ENCODE measurements at places on chromosomes 12 and 14.

DNA sequence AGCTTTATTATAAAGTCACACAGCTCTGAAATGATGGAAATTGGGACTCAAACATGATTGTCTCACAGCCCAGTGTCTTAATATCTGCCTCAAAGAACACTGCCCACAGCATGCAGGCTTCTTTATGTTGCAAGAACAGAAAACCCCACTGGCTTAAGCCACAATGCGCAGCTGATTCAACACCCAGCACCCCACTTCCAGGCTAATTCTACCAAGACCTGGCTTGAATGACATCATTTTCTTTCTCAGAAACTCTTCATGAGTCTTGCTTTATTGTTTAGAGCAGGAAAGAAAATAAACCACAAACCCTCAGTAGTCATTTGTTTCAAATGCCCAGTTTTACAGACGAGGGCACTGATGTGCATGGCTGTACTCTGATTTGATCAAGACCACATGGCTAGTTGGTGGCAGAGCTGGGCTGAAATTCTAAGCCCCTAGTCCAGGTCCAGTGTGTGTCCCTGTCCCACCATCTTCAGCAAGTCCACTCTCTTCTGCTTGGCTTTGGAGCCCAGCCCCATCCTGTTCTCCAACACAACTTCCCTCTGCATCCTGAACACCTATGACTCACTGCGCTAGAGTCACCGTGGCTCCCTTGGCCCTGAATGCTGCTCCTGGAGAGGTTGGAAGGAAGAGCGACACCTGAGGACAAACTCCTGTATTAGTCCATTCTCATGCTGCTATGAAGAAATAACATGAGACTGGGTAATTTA lies 50.3 kb upstream of the SRSF5 start:
- DNase-seq = peak; percentile 53

- peak; percentile 11 for DNase-seq
Observed at GRCh38 chr14:89215114-89215513, 201.9 kb downstream of the FOXN3 start.

DNA sequence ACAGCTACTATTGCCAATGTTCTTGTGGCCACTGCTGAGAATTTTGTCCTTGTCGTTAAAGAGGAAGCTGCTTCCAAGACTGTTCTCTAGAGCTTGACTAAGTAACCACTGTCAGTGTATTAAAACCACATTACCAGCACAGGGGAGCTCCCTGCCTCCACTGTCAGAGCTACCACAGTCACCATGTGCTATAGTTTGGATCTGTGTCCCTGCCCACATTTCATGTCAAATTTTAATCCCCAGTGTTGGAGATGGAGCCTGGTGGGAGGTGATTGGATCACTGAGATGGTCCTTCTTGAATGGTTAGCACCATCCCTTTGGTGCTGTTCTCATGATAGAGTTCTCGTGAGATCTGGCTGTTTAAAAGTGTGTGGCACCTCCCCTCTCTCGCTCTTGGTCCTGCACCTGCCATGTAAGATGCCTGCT lies 23.2 kb upstream of the RAP1B start:
- no peak for DNase-seq

GRCh38 chr12:53825246-53826081 lies 73.7 kb upstream of the CISTR start:
- peak; percentile 98 for DNase-seq

- peak; percentile 97 for DNase-seq
Observed at GRCh38 chr12:110546339-110546738, 36.8 kb downstream of the PPTC7 start.

DNA sequence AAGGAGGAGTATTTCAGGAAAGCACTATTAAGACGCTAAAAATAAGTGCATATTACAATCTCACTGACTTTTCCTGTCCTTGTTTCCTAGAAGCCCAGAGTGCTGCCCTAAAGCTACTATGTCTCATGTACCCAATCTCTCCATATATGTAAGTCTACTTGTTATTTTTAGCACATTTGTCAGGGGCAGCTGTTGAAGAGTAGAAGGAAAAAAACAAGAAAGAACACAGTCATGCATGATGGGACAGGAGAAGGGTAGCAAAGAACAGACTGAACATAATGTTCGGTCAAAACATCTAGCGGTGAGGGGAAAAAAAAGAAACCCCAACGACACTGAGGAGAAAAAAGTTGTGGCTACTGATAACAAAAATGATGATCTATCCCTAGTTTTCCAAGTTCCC lies 14.3 kb downstream of the YBX3 start:
- DNase-seq = no peak

- DNase-seq = no peak
Observed at GRCh38 chr12:92539976-92540781, 162.6 kb upstream of the PLEKHG7 start.

GRCh38 chr14:76687611-76688382 lies 73.5 kb upstream of the VASH1 start:
- no peak for DNase-seq

DNA sequence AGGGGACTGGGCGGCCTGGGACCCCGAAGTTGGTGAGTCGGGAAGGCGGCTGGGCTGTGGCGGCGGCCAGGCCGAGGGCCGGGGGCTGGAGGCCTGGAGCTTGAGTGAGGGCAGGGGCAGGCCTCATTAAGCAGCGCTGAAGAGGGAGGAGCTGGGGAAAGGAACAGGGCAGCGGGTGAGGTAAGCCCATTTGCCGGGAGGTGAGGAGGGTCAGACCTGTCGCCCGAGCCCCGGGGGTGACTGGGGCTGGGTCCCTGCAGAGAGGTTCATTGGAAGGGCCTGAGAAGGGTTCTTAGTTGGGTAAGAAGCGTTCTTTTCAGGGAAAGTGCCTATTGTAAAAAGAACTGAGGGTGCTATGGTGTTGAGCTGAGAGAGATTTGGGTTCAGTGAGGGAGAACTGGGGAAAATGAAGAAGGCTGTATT lies 441 bp downstream of the RAB5B start:
- DNase-seq = peak; percentile 40

DNA sequence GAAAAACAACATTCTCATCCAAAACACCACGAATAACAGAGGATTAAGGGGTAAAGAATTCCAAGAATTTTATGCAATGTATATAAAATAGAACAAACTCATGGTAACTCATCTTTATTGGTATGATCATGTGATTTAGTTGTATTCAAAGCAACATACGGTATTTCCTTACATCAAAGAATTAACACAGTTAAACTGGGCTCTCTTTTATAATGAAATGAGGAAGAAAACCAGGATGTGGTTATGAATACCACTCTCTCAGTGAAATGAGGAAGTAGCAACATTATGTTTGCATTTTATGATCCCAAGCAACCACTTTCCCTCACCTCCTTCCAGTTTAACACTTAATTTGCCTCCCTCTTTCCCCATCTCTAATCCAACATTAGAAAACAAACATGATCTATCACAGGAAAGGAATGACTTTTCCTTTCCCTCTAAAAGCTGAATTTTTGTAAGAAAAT lies 22.9 kb downstream of the SPTLC2 start:
- DNase-seq = peak; percentile 82

GRCh38 chr12:14860490-14860889 lies 17.2 kb upstream of the ART4 start:
- no peak for DNase-seq

GRCh38 chr12:58584880-58585279 lies 335.4 kb downstream of the LRIG3 start:
- DNase-seq = no peak

DNA sequence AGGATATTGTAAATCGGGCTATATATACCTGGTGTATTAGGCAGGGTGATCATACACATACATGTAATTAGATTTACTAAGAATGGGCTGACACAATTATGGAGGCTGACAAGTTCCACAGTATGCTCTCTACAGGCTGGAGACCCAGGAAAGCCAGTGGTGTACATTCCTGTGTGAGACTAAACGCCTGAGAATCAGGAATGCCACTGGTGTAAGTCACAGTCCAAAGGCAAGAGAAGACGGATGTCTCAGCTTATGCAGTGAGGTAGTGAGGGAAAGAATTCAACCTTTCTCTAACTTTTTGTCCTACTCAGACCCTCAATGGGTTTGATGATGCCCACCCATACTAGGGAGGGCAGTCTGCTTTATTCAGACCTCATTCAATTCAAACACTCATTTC lies 57.1 kb downstream of the METTL25 start:
- DNase-seq = no peak

DNA sequence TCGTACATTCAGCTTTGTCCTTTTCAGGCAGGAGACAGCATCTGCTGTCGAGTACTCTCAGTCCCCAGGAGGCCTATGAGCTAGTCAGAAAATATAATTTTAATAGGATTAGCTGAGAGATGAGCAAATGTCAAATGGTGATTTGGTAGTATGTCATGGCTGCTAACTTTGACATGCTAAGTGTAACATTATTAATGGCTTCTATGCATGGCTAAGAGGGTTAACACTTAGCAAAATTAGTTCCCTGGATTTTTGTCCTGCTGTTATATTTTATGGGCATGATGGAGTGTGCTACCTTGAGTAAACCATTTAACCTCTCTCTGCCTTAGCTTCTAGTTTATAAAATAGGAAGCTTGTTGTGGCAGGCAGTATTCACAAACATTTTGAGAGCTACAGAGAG lies 2.9 kb upstream of the PCNX1 start:
- DNase-seq = no peak

DNA sequence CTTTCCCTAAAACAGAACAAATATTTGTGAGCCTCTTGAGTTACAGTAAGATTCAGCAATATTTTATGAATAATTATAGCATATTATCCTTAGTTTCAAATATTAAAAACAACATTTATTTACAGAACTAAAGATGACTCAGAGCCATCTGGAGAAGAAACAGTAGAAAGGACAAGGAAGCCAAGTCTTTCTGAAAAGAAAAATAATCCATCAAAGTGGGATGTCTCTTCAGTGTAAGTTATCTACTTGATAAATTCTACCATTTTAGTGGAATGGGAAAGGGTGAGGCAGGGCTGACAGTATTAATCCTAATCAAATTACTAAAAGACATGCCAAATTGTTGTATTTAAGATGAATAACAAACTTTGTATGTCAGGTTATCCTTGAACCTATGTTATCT lies 88.1 kb downstream of the DNAI7 start:
- DNase-seq = no peak

DNA sequence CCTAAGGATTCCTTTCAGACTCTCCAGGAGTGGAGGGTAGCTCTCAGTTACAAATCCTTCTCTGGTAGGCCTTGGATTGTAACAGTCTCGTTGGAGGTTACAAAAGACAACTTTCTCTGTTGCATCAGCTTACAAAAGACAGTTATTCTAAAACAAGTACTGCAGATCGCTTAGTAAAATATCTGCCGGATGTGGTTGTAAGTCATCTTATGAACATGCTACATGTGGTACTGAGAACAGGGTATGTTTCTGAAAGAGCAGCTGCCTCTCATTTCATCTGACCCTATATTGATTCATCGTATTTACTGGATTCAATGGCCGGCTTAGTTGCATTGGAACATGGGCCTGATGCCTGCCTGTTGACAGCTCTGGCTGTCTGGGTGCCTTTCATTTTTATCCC lies 157.4 kb downstream of the PTCSC3 start:
- DNase-seq = no peak

- DNase-seq = no peak
Observed at GRCh38 chr12:54337854-54338650, 13.1 kb downstream of the COPZ1 start.

GRCh38 chr12:27578689-27579372 lies 54.8 kb downstream of the PPFIBP1 start:
- DNase-seq = no peak

DNA sequence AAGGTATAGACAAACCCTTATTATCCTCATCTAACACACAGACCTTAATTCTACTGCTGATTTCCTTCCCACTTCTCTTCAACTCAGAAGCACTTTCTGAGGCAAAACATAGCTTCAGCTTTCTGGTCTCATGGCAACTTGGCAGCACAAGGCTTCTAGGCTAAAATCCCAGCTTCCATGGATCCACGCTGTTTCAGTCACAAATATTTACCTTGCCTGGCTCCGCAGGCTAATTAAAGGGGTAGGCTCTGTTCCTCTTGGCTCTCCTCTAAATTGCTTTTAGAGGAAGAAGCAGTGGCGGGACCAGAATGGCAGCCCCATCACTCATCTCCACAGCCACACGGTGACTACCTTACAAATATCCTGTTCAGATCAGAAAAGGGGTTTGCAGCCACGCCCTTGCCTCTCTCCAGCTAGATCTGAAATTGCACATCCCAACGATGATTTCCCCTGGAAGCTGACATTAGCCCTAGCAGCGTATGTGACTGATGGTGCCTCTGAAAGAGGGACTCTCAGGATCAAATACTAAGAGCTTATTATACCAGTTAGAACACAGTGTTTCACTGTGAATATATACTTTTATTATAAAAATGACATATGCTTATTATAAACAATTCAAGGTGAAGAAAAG lies 221.5 kb upstream of the NUDT4 start:
- DNase-seq = no peak

- DNase-seq = no peak
Observed at GRCh38 chr14:50600849-50601248, 40.9 kb downstream of the ATL1 start.

DNA sequence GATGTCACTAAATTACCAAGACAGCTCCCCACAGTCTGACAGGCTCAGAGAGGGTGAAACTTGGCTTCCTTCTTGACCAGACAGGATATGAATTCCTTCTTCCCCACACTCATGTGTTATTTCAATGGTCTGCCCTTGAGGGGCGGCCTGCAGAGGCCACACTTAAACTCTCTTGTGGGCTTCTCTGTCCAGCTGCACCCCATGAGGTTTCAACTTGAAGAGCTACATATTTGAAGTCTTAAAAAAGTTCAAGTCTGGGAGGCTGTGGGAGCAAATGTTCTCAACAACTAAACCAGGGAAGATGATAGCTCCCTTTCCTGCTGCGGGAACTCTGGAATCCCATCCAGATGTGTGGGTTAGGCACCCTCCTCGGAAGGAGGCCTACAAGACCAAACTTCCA lies 98.3 kb downstream of the TTC7B start:
- no peak for DNase-seq

DNA sequence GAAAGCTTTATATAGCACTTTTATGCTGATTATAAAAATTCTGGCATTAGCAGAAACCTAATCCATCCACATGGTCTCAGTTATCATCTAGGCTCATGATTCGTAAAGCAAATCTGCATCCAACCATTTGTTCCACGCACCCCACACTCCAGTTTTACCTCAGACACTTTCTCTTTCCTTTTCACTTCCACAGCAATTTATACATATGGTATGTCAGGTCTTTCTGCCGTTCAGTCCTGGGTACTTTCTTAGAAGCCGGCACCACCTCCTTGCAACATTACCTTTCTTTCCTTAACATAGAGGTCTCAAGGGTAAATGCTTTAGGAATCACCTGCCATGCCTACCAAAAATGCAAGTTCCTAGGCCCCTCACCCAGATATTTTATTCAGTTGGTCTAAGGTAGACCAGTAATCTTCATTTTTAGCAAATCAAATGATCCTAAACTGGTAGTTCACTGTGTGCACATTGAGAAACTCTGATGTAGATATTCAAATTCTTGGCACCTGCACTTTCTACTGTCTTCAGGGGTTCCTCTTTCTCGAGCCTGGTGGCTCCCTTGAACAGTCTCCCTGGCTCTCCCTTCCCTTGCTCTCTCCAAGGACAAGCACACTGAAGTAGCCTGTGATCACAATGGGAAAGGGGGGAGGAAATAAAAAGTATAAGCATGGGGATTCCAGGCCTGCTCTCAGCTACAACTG lies 2.8 kb upstream of the KRAS start:
- DNase-seq = no peak
